IMR-90 (cell line): ENCODE measurements at places on chromosomes 3 and 15. TPM values are rescaled to one million over a fixed set of nuclear protein-coding genes. Genes with fewer than 3 reads are reported as not detected.

Gene FAM107A
- total RNA-seq, result not detected in 2 replicates

Gene BFSP2
- total RNA-seq, result not detected in 2 replicates

- DNase-seq, result peak; percentile 47
These were observed 468.1 kb downstream of the SHQ1 start for GRCh38 chr3:72380193-72380592.

- DNase-seq, result no peak
These were observed 98.5 kb upstream of the SLC25A36 start for GRCh38 chr3:140842984-140843649.

DNA sequence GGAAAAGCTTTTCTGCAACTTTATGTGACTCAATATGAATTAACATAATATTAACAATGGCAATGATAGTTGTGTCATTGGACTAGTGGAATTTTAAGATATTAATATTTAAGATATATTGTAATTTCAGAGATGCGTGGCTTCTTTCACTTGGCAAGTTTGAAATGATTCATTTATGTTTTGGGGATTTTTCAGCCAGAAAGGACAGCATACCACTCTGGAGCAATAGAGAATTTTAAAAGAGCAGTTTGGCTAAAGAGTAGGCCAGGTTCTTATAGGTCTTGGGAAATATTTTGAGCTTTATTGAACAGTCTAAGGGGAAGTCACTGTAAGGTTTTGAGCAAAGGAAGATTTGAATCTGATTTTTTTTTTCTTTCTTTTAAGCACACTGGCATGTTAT lies 16.5 kb downstream of the GMPS start:
- no peak for DNase-seq

- DNase-seq, result no peak
These were observed 186.1 kb downstream of the TJP1 start for GRCh38 chr15:29636140-29636539.

DNA sequence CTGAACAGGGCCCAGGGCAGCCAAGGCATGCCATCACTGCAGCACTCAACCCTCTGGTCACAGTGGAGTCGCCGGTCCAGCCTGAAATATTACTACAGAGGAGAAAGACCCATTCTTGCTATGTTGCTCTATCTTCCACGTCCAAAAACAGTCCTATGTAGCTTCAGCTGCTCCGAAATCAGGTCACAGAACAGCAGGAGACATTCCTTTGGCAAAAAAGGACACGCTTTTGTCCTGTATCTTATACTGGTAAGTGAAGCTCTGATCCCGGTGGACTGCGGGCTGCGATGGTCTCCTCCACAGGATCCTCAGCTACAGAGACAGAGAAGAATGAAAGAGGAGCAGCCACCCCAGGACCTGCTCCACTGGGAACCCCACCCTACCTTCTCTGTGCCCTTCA lies 17.6 kb downstream of the ELP6 start:
- no peak for DNase-seq

DNA sequence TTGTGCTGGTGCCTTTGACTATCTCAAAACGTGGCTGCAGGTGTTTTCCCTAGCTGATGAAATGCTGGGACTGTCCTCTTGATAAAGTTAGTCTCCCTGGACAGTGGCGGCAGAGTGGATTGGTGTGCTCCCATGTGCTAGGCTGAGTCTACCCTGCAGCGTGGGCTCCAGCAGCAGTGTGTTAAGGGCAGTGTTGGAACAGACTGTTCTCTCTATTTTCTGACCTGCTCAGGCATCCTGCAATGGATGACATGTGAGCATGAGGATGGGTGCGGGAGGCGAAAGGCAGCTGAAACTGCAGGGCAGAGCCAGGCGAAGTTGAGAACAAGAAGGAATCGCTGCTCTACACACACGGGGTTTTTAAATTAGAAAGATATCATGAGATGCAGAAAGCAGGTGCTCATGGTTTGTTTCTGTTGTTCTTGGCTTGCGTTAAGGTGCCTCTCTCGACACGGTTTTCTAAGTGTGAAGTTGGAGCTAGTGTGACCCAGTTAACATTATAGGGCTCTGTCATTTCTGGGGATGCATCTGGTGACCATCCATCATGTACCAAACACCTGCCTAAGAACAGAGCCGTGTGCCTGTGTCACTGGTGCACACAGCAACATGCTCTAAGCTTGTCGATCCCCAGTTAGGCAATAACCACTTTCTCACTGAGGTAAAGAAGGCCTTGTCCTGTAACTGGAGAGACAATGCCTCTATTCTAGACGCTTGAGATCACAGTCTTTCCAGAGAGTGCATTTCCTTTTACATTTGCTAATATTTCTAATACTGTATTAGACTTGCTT lies 44.3 kb downstream of the SLCO3A1 start:
- DNase-seq, result no peak

GRCh38 chr3:89000886-89001285 lies 106.5 kb upstream of the EPHA3 start:
- no peak for DNase-seq

DNA sequence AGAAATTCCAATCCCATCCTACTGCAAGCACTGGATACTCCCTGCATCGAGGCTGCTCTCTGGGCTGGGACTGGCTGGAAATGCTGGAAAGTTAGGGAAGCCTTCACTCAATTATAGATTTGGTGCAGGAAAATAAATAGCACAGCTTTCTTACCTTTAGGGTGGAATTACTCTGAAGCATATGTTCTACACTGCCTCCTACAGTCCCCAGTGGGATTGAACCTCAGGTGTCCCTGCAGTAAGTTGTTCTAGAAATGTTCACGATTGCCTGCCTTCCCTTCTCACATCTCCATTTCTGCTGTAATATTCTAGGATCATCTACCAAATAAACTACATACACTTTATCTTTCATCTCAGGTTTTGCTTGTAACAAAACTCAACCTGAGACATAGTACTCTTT lies 536.7 kb upstream of the LMCD1 start:
- DNase-seq, result no peak

GRCh38 chr3:30350011-30350410 lies 256.4 kb upstream of the TGFBR2 start:
- DNase-seq, result no peak

DNA sequence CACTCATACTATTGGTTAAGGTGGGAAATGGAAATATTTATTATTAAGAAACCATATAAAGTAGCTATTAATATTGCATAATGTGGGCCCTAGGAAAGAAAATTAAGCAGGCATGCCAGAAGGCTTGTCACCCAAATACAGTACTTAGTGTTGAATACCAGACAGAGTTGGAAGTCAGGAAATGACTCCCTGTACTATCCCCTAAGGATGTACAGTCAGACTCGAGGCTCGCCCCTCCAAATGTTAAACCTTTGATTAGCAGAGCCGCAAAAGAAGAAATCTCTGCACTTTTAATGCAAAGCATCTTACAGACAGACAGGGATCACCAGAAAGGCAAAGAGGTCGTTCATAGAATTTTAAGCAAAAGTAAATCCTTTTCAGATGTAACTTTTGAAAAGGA lies 11.3 kb upstream of the RBSN start:
- no peak for DNase-seq

DNA sequence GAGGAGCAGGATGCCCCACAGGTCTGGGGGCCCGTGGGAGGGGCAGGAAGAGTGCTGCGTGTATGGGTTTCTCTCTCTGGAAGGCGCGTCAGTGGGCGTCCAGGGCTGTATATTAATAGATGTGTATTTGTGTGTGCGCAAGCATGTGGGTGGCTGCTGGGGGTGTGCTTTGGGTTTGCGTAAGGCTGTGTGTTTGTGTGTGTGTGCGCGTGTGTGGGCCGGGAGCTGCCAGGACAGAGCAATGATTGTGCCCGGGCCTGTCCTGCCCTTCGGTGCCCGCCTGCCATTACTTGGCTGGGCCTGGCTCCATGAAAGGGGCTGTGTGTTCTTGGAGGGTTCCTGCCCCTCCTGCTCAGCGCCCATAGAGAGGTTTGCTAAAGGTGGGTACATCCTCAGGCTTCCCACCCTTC lies 16.3 kb downstream of the CSPG4 start:
- DNase-seq, result no peak
